ENCODE measurements at places on chromosomes 5 and 9.

DNA sequence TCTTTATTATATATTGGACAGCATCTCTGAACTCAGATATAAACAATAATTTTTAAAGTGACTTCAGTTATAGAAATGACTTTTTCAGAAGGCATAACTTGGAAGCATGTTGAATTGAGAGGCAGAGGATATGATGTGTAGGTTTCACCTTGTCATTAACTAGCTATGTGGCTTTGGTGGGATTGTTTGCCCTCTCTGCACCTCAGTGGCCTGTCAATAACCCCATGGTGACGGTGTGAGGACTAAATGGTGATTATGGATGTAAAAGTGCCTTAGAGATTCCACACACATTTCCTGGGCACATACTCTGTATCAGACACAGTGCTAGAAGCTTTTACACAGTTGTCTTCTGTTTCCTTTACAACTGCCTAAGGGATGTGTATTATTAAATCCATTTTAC lies 234.9 kb upstream of the TRIM32 start:
- no peak for DNase-seq

DNA sequence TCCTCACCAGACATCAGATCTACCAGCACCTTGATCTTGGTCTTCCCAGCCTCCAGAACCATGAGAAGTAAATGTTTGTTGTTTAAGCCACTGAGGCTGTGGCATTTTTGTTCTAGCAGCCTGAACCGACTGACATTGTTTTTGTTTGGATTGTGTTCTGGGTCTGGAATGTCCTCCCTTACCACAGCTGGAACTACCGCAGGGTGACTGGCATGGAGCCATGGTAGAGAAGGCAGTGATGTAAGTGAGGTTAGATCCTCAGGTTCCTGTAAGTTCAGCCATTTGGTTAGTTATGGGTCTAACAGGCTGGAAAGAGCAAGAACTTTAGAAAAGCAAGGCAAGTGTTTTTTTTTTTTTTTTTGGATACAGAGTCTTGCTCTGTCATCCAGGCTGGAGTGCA lies 209.3 kb downstream of the DAB2IP start:
- DNase-seq: no peak

- peak; percentile 42 for DNase-seq
Measured at GRCh38 chr5:154811653-154812465, 38.5 kb downstream of the FAXDC2 start.

DNA sequence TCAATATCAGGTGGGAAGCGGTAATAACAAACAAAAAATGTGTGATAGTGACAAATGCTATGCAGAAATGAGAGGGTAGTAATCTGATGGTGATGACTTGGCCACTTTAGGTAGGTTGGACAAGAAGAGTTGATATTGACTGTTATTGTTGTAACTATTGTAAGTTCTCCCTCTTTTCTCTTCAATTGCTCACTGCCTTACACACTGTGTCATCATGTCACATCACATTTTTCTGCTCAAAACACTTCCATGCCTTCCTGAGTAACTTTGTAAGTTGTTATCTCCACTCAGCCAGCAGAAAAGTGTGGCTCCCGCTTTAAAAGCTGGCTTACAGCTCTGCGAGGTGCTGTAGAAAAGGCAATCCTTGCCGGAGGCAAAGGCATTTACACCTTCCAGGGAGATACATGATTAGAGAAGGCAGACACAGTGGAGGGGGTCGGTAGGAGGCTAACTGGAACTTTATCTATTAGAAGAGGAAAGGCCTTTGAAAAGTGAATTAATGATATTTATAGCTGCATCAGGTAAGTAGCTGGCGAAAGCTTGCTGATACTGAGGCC lies 85.2 kb upstream of the CLINT1 start:
- DNase-seq: no peak

DNA sequence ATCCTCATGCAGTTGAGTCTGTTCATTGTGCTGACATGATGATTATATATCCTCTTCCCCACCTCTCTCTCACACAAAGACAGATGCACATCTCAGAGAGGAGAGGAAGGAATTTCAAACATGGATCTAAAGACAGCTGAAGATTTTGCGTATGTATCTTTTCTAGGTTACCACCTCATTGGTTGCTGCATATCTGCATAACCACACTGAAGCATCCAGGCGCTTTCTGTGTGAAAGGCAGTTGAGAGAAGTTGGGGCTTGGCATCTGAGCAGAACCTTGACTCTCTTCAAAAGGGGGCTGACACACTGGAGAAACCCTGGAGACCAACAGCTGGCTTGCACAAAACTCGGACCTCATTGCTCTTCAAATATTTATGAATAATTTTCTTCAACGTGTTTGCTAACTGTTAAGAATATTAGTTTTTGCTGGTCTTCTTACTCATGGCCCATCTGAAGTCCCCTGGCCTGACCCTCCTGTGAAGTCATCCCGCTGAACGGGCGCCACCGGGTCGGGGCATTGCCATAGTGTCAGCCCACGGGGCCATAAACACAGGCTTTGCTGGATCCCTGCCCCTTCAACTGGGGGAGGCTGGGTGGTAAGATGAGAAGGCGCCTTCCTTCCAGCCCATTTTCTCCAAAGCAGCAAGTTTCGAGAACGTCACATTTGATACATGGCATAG lies 593.2 kb upstream of the CLINT1 start:
- no peak for DNase-seq

GRCh38 chr9:116096853-116097252 lies 56.7 kb upstream of the PAPPA start:
- DNase-seq: no peak

DNA sequence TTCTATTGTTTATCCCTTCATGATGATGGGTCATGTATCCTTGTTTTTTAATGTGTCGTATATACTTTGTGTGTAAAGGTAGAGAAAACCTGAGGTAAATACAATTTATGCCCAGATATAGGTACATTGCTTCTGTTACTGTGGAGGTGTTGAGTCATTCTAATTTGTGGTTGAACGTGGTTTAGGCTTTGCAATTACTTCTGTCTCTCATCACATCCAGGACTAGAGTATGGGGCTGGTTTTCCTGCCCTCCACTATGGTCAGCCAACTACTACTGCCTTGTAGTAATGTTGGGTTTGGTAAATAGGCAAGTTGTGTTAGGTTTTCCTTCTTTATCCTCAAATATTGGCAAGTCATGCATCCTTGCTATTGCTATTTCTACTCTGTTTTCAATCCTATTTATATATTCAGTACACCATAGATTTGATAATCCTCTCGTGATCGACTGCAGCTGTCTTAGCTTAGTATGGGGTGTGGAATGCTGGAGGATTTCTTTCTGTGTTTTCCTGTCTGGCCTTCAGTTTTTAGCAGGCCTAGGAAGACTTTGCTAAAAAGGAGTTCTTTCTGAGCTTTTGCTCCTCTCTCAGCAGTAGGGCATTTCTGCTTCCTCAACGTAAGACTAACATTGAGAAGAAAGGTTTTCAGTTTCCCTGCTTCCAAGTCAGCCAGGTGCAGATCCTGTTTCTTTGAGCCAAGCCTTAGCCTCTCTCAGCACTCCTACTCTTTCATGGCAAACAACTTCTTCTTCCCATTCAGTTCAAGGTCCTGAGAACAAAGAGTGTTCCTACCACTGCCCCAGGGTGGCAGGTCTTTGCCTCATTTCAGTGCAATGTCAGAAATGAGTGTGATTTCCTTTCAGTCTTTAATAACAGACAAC lies 844.4 kb upstream of the CDH18 start:
- DNase-seq: no peak

Data from activated T-cell treated with anti-CD3 and anti-CD28 coated beads for 24 hours (primary cell).